Bronchial epithelial cell (primary cell): ENCODE measurements at places on chromosomes 13 and 19. TPM values are rescaled to one million over a fixed set of nuclear protein-coding genes. Genes with fewer than 3 reads are reported as not detected.

DNA sequence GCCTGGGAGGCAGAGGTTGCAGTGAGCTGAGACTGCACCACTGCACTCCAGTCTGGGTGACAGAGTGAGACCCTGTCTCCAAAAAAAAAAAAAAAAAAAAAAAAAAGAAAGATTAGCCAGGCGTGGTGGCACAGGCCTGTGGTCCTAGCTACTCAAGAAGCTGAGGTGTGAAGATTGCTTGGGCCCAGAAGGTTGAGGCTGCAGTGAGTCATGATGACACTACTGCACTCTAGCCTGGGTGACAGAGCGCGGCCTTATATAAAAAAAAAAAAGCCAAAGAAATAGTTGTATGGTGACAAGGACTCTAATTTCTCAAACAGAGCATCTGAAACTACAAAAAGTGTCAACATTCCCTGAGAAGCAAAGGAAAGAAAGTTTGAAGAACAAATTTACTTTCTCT is 3.4 kb downstream of the PBX4 start:
- DNase-seq, result peak; percentile 48

GRCh38 chr13:103883164-103883563 is 816.9 kb upstream of the SLC10A2 start:
- DNase-seq, result peak; percentile 95

ZNF253 gene
- total RNA-seq, result 2.1 and 3.6 TPM in 2 replicates

C19orf38 gene
- 0.26 and 0.38 TPM in 2 replicates for total RNA-seq

- DNase-seq, result peak; percentile 58
These were observed 53.2 kb upstream of the SHKBP1 start for GRCh38 chr19:40523322-40524047.
